Suppressor macrophage (primary cell): ENCODE measurements at places on chromosomes 12 and 14.
A peak's percentile ranks its signal among the peaks of the same experiment; 100 is the strongest.

DNA sequence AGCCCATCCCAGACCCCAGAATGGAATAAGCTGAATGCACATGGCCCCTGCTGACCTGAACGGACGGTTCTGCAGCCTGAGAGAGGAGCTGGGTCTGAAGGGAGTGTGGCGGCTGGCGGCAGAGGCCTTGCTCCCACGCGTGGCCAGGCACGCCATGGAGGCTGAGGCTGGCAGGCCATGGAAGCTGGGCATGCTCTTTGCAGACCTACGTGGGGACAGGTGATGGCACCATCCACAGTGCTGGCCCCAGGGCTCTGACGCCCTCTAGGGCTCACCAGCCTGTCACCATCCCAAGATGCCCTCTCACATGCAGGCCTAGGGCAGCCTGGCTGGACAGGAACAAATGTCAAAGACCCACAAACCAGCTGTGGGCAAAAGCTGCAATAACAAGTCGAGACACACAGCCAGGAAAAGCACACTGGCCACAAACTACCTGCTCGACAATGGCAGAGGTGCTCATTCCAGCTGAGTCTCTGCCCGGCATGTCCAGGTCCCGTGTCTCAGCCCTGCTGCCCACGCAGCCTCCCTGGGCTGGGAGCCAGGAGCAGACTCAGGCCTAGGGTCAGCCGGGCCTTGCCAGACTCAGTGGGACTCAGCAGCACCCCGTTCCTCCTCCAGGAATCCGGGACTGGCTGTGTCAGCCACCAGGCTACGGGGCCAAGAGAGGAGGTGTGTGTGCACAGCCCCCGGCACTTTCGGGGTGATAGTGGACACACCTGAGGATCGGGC is 19.7 kb downstream of the BTBD6 start:
- no peak for DNase-seq

DNA sequence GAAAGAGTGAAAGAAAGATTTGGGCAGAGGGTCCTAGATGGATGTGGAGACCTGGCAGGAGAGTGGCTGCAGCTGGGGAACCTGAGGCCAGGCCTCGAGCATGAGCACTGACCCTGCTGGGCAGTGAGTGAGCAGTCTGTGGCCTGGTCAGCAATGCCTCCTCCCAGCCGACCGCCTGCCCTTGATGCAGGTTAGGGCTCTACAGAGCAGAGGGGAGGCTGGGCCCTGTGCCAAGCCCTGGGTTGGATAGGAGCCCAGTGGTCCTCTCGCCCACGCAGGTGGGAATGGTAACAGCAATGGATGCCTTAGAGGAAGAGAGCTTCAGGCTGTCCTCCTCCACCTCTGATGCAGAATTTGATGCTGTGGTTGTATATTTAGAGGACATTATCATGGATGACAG is 59.8 kb downstream of the RAB35 start:
- DNase-seq: no peak

- no peak for DNase-seq
Measured at GRCh38 chr14:93085911-93086310, 29.8 kb downstream of the ITPK1 start.

DNA sequence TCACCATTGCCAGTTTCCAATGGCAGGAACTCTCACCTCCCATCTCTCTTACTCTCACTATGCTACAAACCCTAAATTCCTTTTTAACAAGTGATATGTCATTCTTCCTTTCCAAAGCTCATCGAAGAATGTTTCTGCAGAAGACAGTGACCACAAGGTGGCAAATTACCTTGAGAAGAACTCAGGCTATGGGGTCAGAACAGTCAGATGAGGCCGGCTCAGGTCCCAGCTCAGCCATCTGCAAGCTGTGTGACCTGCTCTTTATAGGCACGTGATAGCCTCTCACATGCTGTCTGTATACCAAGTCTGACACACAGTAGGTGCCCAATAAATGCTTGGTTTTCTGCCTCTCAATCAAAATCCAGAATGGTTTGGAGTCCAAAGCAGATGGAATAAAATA is 80.7 kb downstream of the FOXN3 start:
- no peak for DNase-seq

- peak; percentile 54 for DNase-seq
Measured at GRCh38 chr14:52400846-52401245, 86.7 kb downstream of the PTGER2 start.

DNA sequence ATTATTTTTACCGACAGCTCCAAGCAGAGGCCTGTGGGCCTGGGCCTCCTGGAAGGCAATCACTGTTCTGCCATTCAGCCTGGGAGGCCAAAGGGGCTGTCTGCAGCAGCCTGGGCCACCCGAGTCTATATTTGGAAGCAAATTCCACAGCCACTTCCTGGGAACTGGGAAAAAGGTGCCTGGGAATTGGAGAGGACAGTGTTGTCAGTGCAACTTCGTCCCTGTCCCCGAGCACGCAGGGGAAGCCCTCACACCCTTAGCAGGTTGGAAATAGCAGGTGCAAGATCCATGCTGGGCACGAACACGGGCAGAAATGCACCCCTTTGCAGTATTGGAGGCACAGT is 9.6 kb upstream of the TBX5 start:
- DNase-seq: no peak

DNA sequence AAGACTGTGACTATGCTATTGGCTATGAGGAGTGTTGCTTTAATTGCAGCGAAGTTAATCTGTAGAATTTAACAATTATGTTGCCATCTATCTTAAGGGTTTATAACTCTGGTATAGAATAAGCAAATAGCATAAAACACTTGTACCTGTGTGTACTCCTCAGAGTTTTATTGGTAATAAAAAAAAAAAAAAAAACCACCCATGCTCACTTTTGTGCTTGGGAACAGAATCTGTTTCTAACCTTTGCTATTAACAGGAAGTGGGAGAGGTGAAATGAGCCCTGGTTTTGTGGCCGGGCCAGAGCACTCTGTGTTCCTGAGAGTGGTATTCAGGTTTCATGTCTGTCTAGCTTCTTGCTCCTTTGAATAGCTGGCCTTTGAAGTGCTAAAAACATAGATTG is 53.1 kb downstream of the PDE3A start:
- no peak for DNase-seq

- DNase-seq: no peak
Measured at GRCh38 chr14:36099619-36100018, 76.9 kb downstream of the PTCSC3 start.

DNA sequence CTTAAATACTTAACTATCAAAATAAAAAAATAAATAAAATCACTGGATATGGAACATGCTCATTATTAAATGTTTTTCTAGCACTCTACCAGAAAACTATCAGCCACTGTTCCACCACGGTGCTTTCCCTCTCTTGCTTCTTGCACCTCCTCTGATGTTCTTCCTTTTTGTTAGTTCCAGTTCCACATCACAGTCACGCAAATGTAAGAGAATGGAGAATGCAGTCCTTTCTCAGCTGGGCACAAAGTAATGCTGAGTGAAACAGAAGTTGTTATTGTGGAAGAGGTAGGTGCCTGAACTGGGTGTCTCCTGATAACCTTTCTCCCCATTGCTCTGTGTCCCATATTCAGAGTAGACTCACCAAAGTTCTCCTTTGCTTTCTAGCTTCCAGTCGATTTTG is 1116.9 kb upstream of the TMEM132C start:
- DNase-seq: peak; percentile 17

DNA sequence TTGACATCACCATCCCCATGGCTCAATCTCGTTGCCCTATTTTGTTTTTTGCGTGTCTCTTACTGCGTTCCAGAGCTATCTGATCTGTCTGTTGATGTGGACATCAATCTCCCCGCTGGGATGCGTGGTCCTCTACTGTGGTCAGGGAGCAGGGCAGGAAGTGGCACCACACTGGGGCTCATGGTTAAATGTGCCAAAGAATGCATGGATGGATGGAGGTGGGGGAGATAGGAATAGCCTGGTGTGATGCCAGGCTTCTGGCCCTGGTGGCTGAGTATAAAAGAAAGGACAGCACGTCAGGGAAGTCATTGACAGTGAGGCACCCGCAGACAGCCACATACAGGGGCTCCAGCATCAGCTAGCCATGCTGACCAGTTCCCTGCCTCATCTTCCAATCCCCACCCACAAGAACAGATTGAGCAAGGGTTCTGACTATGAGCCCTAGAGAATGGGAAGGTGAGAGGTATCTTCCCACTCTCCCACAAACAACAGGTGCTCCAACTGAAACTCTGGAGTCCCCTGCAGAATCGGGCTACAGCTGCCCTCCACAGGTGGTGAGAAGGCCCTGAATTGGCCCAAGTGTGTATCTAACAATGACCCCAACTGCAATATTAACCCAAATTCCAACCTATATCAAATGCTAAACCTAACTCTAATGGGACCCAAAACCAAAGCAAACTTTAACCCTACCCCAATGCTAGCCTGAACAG is 2.7 kb upstream of the BEGAIN start:
- DNase-seq: no peak
